ENCODE measurements at places on chromosomes 7 and 10.

DNA sequence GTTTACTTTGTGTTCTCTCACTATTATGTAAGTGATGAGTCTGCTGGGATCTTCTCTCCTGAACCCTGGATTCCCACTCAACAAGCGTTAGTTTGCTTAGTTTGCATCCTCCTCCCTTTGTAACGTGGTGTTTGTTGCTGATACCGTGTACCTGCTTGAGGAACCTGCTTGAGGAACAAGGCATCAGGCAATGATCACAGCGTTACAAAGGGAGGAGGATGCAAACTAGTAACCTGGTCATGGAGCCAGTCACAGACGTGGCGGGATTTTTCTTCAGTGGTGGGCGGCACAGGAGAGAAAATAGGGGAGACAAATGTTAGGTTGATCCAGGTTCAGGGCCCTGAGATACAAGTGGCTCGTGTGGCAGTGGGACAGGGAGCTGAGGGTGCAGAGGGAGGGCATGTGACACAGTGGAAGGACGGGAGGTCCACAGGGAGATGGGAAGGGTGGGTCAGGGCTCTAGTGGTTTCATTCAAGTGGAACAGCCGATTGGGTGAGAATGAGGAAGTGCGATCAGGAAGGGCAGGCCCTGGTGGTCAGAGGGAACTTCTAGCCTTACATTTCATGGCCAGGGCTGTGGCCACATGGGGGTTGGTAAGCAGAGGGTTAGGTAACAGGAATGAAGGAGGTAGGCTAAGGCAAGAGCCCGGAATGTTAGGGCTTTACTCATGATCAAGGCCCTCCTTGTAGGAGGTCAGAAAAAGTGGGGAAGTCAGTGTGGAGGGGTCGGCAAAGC, 38.0 kb downstream of the SNX10 start:
- DNase-seq: no peak

DNA sequence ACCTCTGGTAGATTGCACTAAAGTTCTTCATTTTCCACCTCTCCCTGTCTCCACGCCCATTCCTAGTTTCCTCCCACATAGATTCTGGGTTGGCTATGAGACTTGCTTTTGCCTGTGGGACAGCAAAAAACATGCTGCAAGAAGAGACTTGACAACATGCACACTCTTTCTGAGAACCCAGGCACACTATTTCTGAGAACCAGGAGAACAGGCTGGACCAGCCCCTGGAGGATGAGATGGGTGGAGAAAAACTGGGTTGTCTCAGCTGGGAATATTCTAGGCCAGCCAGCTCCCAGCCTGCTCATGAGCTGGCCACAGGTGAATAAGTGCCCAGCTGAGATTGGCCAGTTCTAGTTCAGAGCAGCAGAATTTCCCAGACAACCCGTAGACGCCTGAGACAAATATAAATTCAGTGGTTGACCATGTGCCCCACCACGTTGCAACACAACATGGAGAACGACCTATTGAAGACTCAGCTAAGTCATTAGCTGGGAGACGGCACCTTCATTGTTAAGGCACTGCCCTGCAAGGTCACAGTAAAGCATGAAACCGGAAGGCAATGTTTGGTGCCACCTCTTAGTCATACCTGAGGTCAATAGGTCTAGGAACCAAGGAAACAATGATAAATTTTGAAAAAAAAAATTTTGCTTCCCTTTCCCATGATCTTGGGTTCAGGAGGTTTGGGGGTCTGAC, 92.7 kb upstream of the AKR1E2 start:
- DNase-seq: no peak

GRCh38 chr7:80637911-80638765, at the start of gene CD36:
Gene CD36, plus strand, starts transcription at chr7:80638642. Its CDS starts 8,099 bp downstream, at chr7:80646741.
- DNase-seq: no peak

DNA sequence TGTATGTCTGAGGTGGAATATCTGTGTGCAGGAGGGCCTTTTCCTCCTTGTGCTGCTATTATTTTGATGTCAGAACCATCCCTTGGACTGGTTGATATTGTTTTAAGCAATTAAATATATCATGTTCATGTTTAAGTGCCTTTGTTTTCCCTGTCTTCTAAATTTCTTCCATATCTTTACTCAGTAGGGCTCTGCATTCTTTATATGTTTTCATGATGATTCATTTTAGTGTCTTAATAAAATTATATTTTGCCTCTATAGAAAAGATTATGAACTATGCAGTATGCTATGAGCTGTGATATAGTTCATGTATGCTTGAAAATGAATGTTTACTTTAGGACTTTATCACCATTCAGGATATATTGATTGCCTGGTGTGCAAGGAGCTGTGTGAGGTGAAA, 34.8 kb downstream of the AHR start:
- DNase-seq: no peak

GRCh38 chr7:81693894-81694293, 76.0 kb downstream of the HGF start:
- DNase-seq: no peak

- DNase-seq: no peak
These were observed 226.5 kb upstream of the TMEM72 start for GRCh38 chr10:44684661-44685060.

DNA sequence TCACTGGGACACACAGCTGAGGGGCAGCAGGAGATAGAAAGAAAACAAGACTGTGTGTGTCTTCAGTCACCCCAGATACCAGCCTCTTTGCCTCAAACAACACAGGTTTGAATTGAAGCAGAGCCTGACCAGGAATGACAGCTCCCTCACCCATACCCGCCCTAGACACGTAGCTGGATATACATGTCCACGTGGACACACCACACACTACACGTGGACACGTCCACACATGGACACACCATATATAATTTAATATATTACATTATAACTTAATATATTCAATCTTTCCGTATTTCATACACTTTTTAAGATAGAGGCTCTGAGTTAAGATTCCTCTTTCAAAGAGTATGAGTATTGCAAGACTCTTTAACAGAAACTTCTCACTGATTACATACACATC, 11.3 kb downstream of the GDF2 start:
- DNase-seq: no peak

- no peak for DNase-seq
These were observed 15.4 kb downstream of the STAM start for GRCh38 chr10:17659365-17659764.

GRCh38 chr10:58773341-58773740, 260.7 kb downstream of the BICC1 start:
- no peak for DNase-seq

DNA sequence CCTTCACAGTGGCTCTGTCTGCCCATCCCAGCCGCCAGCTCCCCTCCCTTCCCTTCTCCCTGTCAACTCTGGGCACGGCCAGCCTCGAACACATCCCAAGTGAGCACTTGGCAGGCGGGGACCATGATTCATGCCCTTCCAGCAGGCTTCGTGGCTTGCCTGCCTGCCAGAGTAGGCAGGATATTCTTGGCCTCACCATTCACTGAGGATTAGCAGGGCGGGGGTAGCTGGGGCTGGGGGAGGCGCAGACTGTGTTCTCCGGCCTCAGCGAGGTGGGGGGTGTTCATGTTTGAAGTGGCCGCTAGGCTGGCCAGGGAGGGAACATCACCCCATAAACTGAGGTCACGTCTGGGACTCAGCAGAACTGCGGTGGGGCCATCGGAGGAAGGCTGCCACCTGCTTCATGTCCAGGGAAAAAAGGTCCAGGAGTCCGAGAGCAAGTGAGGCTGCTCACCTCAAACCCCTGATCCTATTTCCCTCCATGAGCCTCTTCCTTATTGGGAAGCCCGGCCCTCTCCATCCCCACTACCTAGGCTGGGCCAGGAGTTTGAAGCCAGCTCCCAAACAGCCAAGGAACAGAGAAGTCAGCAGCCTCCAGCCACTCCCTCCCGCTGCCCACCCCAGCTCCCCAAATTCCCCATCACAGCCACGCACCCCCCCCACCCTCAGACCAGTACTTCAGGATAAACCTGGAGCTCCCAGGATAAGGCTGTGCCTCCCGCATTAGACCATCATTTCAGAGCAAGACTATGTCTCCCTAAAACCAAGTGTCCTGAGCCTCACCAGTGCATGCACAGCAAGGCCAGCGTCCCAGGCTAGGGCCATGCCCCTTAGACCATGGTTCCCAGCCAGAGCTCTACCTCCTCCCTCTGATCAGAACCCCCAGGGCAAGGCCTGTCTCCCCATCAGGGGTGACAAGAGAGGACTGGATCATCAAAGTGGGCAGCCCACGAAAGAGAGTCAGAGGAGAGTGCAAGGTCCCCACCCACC, 42.8 kb upstream of the RABGEF1 start:
- DNase-seq: no peak

DNA sequence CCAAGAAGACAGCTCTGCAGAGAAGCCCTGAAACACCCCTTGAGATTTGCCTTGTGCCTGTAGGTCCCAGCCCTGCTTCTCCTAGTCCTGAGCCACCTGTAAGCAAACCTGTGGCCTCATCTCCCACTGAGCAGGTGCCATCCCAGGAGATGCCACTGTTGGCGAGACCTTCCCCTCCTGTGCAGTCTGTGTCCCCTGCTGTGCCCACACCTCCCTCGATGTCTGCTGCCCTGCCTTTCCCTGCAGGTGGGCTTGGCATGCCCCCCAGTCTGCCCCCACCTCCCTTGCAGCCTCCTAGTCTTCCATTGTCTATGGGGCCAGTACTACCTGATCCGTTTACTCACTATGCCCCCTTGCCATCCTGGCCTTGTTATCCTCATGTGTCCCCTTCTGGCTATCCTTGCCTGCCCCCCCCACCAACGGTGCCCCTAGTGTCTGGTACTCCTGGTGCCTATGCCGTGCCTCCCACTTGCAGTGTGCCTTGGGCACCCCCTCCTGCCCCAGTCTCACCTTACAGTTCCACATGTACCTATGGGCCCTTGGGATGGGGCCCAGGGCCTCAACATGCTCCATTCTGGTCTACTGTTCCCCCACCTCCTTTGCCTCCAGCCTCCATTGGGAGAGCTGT, 8.2 kb downstream of the PPRC1 start:
- DNase-seq: no peak

DNA sequence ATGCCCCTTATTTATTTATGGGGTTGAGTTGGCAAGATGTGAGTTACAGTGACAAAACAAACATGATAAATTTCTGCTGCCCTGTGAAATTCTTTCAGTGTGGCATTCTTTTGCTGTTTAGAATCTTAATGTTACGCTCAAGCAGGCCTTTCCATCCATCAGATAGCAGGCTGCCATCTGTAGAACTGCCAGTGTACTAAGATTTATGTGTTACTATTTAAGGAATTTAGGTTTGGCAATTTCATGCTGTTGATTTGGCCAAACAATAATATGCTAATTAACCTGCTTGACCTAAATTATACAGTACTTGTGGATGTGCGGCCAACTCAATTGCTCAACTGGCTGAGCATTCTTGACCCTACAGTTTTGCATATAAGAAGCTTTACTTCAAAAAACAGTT, 477.7 kb upstream of the TPK1 start:
- DNase-seq: no peak

GRCh38 chr10:71244431-71245419, 32.4 kb downstream of the UNC5B start:
- no peak for DNase-seq

GRCh38 chr7:35723011-35723410, 28.1 kb upstream of the HERPUD2 start:
- no peak for DNase-seq

DNA sequence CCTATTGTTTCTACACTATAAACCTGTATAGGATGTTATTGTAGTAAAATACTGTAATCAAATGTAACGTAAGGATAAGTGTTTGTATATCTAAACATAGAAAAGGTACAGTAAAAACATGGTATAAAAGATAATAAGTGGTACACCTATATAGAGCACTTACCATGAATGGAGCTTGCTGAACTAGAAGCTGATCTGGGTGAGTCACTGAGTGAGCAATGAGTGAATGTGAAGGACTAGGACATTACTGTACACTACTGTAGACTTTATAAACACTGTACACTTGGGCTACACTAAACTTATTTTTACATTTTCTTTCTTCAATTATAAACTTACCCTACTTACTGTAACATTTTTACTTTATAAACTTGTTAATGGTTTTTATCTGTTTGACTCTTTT, 732.9 kb upstream of the LRRN3 start:
- DNase-seq: no peak

GRCh38 chr10:131751827-131752775, 148.7 kb upstream of the PPP2R2D start:
- no peak for DNase-seq

- DNase-seq: no peak
These were observed 4.0 kb upstream of the SLC29A4 start for GRCh38 chr7:5278766-5279165.

DNA sequence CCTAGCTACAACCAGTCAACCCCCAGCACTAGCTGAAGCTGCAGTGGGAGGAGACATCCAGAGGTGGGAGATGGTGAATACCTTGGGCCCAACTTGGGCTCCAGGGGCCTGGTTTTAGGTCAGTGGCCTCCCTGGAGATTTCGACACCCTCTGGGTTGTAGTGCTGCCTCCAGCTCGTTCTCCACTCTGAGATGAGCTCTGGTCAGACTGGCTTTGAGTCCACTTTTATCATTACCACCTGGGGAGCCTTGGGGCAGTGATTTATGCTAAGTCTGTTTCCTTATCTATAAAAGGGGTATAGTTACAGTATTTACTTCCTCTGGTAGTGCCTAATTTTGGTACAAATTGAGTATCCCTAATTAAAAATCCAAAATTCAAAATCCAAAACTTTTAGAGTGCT, 22.8 kb downstream of the PPIA start:
- no peak for DNase-seq

DNA sequence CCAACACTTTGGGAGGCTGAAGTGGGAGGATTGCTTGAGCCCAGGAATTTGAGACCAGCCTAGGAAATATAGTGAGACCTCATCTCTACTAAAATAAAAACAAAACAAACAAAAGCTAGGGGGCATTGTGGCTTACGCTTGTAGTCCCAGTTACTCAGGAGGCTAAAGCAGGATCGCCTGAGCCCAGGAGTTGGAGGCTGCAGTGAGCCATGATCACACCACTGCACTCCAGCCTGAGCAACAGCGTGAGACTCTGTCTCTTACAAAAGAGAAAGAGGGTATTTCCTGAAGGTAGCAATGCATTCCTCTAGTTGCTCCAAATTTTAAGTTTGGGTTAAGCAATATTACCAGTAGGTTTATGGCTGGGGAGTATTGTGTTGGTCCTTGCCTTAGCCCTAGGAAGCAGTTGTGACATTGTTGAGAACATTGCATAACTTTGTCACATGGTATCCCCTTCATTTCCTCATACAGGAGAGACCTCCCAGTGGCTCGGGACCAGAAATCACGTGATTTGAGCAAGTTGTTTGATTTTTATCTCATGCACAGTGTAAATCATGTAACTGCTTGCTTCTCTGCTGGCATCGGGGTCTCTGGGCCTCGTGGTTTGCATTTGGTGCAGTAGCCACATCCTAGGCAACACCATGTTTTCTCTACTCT, 23.3 kb upstream of the SMARCD3 start:
- no peak for DNase-seq
